ENCODE measurements at places on chromosomes 7 and 10. TPM values are rescaled to one million over a fixed set of nuclear protein-coding genes. Genes with fewer than 3 reads are reported as not detected.

PSD gene
- total RNA-seq, result 5.3 TPM

CDHR1 gene
- not detected for total RNA-seq

HOXA7 gene
- total RNA-seq, result 1.2 TPM

SLC18A3 gene
- total RNA-seq, result not detected

CHCHD1 gene
- total RNA-seq, result 16.2 TPM

SHH gene
- under 0.01 TPM for total RNA-seq

PON1 gene
- total RNA-seq, result not detected

PPP1R17 gene
- not detected for total RNA-seq

VGF gene
- 0.66 TPM for total RNA-seq

ANKRD61 gene
- total RNA-seq, result 0.26 TPM

BHLHA15 gene
- 0.33 TPM for total RNA-seq

DNA sequence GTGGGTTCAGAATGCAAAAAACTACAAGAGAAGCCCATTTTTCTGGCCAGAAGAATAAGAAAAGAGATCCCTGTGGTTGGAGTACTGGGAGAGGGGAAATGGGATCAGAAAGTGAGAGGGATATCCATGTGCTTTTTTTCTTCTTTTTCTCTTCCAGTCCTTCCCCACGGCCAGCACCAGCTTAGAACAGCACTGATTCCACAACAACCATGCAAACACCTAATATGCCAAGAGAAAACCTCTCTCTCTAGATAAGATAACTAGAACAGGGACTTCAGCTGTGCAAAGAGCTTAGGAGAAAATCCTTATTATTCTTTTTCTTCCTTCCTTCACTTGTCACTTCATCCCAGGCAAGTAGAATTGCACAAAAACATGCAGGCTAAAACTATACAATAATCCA, 83.5 kb downstream of the ELAPOR2 start:
- DNase-seq, result no peak

DNA sequence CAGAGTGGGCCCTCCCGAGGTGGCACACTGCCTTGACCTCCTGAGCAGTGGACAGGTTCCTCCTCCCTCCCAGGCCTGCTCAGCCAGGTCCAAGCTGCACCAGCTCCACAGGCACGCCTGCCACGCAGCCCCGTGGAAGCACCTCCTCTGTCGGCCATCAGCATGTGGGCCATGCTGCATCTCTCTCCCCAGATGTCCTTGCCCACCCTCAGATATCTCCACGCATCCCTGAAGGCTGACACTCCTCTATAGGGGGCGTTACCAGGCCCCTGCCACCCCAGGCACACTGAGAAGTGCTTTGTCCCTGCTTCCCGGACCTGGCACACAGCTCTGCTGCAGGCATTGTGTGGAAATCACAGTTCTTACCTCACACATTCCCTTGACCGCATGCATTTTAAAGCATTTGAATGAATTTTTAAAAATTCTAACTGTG, 598.5 kb downstream of the SDK1 start:
- no peak for DNase-seq

- peak; percentile 23 for DNase-seq
Observed at GRCh38 chr10:32412499-32412853, 33.5 kb upstream of the CCDC7 start.

GRCh38 chr10:86849181-86849894, 92.9 kb downstream of the BMPR1A start:
- DNase-seq, result no peak

DNA sequence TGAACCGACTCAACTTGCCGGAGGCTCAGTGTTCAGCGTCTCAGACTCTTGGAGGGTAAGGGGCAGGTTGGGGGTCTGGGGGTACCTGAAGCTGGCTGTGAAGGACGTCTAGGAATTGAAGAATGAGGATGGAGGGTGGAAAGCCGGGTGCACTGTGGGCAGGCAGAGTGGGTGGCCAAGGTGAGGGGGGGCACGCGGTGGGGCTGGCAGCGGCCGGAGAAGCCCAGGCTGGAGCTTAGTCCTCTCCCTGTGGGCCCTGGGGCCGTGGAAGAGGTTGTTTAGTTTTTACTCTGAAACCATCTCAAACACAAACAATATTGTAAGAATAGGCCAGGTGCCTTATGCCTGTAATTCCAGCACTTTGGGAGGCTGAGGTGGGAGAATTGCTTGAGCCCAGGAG, 83.4 kb downstream of the UNCX start:
- no peak for DNase-seq

GRCh38 chr7:284762-285722, 4.9 kb upstream of the FOXL3 start:
- DNase-seq, result no peak

DNA sequence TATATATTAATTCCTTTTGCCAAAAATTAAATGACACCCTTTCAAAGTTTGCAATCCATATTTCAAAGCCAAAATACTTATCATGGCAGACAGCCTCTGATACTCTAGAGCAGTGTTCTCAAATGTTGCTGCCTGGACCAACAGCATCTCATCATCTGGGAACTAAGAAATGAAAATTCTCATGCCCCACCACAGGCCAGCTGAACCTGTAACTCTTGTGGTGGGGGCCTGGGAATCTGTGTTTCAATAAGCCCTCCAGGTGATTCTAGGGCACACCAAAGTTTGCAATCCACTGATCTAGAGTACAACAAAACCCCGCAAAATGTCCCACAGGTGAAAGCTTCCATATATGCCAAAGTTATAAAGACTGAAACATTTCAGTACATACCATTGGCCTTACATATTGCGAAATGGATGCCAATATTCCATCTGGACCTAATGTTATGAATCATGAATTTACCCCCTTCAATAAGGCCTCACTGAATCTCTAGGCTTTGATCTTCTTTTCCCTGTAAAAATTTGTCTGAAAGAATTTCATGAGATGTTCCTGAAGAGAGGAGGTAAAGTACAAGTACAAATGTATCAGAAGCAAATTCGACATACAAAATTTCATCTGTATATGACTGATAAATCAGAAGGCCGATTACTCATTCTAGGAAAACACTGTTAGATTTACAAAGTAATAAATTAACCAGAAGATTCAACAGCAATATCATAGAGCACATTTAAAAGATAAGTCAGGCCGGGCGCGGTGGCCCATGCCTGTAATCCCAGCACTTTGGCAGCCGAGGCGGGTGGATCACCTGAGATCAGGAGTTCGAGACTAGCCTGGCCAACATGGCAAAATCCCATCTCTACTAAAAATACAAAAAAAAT, 25.3 kb upstream of the EPC1 start:
- DNase-seq, result no peak

DNA sequence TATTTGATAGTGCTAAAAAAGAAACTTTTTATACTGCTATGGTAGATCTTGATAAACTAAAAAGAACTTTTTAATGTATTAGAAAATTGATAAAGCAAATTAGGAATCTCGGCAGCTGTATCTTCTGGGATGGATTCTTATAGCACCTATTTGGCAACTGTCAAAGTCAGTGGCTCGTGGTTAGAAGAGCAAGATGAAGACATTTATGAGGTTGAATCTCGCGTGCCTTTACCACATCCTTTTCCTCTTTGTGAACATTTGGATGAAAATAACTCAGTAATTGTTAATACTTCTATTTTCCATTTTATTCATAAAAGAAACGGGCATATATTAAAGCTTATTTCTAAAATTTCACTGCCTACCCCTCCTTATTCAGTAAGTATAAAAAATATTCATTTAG, 76.2 kb downstream of the CYP51A1 start:
- no peak for DNase-seq

GRCh38 chr10:11004144-11005077, 13.3 kb upstream of the CELF2 start:
- DNase-seq, result no peak

- peak; percentile 33 for DNase-seq
Observed at GRCh38 chr7:45922810-45923209, 1.7 kb upstream of the IGFBP3 start.

GRCh38 chr7:103348452-103348851, 1.0 kb downstream of the PSMC2 start:
- DNase-seq, result no peak

DNA sequence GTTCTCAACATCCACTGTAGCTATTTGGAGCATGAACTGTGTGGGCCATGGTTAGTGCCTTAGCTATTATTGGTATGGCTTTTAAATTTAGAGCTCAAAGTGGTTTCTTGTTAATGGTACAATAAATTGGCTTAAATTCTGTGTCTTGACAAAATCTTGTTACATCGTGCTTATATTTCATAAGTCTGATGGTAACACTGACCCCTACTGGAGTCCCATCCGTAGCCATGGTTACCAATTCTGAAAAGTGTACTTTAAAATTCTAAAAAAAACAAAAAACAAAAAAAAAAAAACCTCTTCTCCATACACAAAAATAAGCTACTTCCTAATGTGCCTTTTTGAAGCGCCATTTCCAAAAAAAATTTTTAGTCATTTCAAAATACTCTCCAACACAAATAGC, 6.4 kb upstream of the RPP30 start:
- peak; percentile 36 for DNase-seq

GRCh38 chr10:91411621-91412020, 1.5 kb downstream of the HECTD2 start:
- no peak for DNase-seq

DNA sequence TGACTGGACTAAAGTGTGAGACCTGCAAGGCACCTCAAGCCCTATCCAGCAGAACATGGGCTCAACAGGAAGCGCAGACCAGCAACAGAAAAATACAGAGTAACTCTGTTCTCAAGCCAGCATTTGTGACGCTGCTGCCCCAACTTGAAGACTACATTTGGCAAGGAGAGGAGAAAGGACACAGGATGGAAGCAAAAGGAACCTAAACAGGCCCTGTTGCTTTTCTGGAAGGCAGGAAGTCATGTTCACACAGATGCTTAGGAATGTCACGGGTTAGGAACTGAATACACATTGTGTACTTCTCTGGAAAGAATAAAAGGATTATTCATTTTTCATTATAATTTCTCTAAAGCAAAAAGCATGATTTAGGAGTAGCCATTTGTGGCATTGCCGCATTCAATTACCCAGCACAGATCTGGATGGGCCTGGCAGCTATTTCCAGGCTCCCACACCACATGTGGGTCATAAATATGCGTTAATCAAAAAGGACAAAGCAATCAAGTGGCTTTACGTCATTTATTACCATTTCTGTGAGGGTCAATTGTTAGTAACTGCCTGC, 19.8 kb upstream of the TOMM7 start:
- DNase-seq, result no peak

DNA sequence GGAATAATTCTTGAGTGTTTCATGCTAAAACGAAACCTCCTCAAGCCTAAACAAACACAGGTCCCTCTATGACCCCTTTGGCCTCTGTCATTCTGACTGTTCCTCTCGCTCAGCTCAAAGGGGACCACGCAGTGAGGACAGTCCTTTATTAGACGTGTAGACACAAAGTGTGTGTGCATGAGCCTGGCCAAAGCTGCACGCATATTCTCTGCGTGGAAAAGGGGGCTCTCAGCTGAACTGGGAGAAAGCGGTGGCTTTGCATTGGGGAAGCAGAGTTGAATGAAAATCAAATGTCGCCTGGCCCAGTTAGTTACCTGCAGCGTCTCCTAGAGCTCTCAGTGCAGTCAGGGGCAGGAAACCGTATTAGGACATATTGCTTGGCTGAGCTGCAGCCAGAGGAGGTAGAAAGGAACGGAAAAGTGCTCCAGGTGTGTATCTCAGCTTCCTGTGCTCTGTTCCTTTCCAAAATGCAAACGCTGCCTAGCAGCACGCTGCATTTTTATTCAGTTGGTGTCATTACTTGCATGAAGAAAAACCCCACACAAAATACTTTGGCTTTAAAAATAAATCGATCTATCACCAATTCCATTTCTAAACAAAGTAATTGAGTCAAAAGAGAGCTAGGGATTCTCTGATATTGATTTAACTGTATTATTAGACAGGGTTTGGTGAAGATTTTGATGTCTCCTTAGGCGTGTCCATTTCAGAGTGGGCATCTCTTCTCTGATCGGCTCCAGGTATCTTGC, 4.9 kb downstream of the GATA3 start:
- no peak for DNase-seq

DNA sequence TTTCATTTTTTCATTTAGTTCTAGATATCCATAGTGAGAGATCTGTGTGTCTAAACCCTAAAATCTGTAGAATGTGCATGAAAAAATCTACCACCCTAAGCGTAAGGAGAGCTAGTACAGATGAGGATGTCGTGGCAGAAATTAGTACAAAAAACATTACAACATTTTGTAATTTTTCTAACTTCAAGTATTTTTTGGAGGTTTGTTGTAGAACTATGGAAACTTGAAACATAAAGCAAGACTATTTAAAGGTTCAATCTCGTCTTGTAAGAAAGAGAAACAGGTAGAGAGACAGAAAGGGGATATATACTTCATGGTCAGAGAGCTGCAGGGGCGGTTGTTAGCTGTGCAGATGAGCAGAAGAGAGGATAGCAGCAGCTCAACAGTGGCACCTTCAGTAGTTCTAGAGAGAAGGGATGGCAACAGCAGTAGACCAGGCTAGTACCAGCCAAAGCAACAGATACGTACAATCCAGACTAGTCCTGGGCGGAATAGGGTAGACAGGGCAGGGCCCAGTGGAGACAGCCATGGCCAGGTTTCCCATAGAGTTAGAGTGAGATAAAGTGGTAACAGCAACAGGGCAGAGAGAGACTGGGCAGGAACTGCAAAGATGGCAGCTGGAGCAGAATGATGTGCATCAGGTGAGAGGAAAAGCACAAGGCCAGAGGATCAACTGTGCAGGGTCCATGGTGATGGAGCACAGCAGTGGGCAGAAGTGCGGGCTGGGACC, 145.2 kb downstream of the FRMD4A start:
- DNase-seq, result peak; percentile 81

DNA sequence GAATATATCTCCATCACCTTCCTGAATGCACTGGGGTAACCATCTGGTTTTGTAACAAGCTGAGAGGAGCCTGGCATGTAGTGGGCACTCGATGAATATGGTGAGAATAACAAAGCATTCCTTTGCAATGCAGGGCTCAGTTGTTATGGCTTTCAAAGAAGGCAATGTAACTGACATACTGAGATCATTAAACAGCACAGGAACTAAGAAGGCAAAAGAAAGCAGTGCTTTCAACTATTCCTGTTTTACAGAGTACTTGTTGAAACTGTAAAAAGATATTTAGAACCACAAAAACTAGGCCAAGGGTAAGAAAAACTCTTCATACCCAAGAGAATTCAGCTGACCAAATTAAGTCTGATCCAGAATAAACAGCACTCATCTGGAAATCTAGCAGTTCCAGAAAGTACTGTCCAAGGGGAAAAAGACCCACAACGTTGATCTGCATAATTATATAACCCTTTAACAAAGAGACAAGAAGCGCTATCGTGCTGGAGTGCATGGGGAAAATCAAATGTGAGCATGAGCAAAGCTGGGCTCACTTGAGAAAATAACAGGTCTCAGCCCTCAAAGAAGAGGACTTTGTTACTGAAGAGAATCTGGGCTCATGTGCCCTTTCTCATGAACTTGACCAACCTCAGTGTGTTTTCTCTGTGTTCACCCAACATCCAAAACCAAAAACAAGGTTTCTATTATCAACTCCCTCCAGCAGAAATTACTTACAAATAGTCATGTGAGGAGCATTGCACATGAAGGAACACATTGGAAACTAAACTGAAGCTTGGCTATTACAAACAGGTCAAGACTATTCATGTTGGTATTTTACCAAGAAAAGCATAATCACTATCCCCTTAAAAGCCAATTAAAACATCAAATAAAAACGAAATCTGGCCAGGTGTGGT, 116.2 kb downstream of the AVL9 start:
- DNase-seq, result peak; percentile 38

- DNase-seq, result no peak
Observed at GRCh38 chr10:104099269-104099668, 13.6 kb upstream of the COL17A1 start.

All from fibroblast of lung (primary cell).